NCI-H446 (cell line): ENCODE measurements at places on chromosomes 5 and 9.

DNA sequence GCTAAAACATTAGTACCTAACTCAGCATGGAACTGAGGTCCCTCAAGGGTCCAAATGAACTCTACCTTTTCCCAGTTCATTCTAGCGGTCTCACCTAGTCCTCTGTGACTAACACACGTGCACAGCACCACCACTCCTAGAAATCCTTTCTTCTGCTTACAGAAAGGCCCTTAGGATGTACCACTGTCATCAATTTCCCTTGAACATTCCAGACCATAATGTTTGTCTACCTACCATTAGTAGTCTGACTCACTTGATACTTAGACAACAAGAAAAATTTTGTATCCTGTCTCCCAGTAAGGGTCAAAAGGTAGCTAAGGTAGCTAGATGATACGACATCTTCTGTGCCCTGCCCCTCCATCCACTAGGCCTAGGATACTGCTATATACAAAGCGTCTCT lies 166.6 kb downstream of the TSSK1B start:
- DNase-seq = no peak

- DNase-seq = no peak
These were observed 148.7 kb upstream of the RANBP3L start for GRCh38 chr5:36450229-36451014.

DNA sequence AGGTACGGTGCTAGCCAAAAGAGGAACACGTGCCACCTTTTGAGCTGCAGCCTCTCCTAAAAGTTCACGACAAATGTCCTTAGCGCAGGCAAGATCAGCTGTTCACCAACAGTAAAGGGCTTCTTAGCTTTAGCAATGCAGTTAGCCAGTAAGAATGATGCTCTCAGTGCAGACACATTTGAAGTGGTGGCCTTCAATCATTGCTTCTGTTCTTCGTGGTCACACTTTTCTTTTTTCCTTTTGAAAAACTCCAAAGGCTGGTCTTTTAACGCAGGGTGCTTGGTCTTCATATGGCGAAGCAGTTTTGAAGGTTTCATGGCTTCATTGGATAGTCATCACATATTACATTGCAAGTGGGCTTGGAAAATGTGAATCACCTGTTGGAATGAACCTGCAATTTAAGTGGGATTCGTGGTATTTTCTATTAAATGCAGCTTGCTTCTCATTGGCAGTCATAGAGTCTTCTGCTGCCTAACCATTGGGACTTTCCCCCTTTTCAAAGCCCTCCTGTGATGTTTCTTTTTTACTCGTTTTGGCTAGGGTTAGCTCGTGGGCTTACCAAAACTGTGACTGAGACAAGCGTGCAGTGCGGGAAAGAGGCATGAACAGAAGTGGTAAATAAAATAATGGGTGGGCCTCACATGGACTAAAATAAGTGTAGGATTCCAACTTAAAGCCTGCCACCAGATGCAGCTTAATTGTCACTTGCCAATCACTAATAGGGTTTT lies 100.9 kb downstream of the MRPL36 start:
- no peak for DNase-seq

DNA sequence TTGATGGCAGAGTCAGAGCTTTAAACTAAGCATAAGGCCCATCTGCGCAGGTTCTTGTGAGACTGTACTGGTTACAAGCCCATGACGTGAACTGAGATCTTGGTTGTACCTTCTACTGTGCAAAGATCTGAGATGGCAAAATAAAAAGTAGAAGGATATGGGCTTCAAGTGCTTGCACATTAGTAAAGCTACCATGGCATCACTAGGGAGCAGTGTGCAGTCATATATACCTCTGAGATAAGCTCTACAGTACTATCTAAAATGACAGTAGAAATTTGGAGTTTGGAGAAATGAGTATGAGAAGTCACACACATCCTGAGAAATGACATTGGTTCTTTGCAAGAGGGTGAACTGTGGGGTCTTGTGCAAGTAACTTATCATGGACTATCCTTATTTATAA lies 408.2 kb upstream of the PRR16 start:
- no peak for DNase-seq

DNA sequence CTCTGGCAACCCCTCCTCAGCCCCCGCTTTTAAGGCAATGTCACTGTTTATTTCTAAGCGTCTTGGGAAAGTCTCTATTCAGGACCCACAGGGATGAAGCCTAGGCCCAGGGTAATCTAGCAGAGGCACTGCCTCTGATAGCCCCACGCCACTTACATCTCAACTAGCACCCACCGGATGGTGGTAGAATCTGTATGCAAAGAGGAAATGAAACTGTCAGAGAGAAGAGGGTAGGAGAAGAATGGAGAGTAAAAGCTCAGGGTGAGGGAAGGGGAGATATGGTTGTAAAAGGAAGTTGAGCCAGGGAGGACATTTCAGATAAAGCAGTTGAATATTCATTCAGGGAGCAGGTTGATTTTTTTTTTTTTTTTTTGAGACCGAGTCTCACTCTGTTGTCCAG lies 3.0 kb downstream of the FRRS1L start:
- no peak for DNase-seq

GRCh38 chr5:143222287-143223231 lies 180.9 kb downstream of the NR3C1 start:
- DNase-seq = no peak

DNA sequence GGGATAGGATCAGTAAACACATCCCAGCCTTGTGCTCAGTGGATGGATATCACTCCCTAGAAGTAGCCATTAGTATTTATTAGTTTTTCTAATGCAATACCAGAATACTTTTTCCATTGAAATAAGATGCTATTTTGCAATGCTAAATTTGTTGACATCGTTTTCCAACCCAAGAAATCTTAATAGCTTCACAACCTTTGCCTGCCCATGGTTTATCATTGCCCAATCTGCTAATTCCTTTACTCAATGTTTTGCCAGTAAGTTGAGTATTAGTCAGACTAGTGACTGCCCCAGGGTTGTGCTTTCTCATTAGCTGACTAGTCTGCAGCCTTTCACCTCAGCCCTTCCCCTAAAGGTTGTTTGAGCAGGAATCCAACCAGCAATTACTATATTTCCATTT lies 62.9 kb downstream of the NREP start:
- no peak for DNase-seq

DNA sequence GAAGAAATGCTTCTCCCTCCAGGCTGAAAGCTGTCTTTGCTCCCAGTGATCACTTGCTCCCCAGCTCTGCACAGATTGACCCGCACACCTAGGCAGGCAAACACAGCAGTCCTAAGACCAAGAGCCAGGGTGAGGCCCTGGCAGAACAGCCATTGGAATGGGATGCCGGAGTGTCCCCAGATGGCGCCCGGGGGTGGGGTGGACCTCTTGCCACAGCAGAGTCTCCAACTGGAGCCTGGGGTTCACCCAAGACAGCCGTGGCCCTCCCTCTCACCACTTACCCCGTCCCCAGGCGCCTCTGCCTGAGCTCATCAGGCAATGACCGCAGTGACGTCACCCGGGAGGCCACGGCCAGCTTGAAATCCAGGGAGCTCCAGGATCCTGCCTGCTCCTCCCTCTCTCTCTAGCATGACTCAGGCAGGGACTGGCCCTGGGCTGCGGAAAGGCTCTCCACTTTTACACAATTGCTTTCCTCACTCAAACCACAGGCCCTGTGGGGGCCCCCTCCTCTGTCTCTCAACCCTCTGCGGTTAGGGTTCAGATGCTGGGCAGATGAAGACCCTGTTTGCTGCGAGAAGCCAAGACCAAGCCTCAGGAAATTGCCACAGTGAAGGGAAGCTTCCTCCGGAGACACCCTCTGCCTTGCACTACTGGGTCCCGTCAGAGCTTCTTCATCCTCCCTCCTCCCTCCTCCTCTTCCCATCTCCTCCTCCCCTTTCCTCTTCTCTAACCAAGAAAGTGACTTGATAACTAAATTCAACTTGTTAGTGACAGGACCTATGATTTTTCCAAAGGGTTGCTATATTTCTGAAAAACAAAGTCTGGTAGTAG lies 24.3 kb upstream of the PTGES start:
- peak; percentile 40 for DNase-seq
